Stimulated activated naive B cell treated with anti-CD40 and anti-IgM and Interleukin-4, amounts not matched to agents 10 μg/mL and 1 μg/mL and 100 μg/mL, for 72 hours (primary cell): ENCODE measurements at places on chromosomes 5 and 9.

DNA sequence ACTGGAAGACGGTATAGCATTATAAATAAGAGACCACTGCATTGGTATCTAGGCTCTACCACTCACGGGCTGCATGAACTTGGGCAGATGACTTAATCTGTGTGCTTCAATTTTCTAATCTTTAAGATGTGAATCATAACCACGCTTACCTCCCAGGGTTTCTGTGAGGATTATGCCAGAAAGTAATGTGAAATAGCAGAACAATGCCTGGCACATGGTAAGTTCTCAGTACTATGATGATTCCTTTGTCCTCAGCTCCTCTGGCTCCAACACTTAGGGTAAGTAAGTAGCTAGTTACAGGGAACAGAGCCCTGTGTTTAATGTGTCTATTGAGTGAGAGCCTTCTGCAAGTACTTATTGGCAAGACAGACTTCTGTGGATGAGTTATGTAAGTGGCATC is 31.1 kb downstream of the POU4F3 start:
- DNase-seq: no peak

DNA sequence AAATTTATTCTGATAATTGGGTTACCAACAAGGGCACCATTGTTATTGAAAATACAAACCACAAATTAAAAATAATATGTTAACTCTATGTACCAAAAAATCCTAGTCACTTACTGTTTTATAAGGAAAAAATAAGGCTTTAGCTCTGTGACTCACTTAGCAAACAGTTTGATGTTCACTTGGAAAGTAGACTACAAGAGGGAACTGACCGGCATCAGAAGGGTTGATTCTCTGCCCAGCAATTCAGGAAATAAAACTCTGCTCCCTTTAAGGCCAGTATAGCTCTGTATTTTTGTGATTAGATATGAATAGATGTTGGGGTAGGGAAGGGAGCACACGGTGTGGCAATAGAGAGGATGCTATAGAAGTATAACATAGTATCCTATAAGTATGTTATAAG is 671.3 kb downstream of the LRRC70 start:
- no peak for DNase-seq

- DNase-seq: no peak
Measured at GRCh38 chr5:15266841-15267240, 233.1 kb upstream of the FBXL7 start.

DNA sequence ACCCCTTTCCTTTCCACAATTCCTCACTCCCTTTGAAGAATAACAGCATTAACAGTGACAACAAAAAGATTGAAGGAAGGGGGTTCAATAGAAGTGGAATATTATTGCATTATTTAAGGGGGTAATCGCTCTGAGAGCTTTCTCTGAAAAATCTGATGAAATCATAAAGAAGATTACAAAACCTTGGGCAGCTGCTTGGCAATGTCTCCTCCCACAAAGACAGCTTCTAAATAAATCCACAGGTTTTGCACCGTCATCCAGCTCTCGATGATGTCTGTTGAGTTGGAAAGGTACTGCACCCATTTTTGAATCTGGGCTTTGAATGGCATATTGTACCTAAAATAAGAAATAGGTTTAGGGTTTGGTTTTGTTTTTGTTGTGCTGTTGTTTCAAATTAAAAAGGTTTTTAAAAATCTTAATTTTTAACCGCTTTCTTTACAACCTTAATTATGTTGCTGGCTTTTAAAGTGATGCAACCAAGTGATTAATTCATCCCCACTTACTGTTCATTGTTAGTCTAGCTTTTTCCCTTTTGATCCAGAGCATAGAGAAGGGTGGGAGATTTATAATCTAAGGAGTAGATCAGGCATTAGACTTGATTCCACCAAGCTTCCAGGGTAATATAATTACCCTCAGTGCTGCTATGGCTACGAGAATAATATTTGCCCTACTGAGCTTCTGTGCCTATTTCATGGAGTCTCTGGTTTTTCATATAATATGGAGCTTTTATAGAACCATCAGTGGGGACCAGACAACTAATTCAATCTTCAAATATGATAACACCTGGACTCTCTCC is 85.0 kb downstream of the DNAH5 start:
- no peak for DNase-seq

- DNase-seq: peak; percentile 78
Measured at GRCh38 chr5:67165526-67166459, 30.8 kb downstream of the CD180 start.

- DNase-seq: no peak
Measured at GRCh38 chr9:89882930-89883361, 278.1 kb downstream of the GADD45G start.

- DNase-seq: no peak
Measured at GRCh38 chr9:108634204-108634603, 221.6 kb downstream of the ACTL7B start.

GRCh38 chr5:72248410-72248981 is 71.5 kb downstream of the MRPS27 start:
- no peak for DNase-seq

- peak; percentile 11 for DNase-seq
Measured at GRCh38 chr5:142364251-142365145, 39.7 kb upstream of the SPRY4 start.

GRCh38 chr5:113427871-113428574 is 6.8 kb downstream of the TSSK1B start:
- no peak for DNase-seq
